SK-N-DZ (cell line): ENCODE measurements at places on chromosomes 2 and 18.

- DNase-seq, result no peak
These were observed 51.3 kb upstream of the SLC14A1 start for GRCh38 chr18:45672637-45673036.

- no peak for DNase-seq
These were observed 7.7 kb downstream of the WNT10A start for GRCh38 chr2:218888341-218888740.

DNA sequence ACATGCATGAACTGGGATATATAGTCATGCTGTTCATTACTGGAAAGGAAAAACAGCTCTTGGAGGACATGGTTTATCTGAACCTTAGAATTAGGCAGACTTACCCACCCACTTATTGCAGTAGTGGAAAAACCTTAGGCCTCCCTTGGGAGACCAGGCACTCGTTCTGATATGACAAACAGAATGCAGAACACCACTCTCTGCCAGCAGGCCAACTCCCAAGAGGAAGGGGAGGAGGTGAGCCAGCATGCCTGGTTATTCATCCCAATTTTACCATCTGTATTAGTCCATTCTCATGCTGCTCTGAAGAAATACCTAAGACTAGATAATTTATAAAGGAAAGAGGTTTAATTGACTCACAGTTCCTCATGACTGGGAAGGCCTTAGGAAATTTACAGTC, 17.5 kb downstream of the C18orf63 start:
- DNase-seq, result no peak

- DNase-seq, result peak; percentile 76
These were observed 747.0 kb downstream of the BCL11A start for GRCh38 chr2:59806486-59806885.

GRCh38 chr2:147913701-147914480, 69.1 kb downstream of the ACVR2A start:
- DNase-seq, result no peak

DNA sequence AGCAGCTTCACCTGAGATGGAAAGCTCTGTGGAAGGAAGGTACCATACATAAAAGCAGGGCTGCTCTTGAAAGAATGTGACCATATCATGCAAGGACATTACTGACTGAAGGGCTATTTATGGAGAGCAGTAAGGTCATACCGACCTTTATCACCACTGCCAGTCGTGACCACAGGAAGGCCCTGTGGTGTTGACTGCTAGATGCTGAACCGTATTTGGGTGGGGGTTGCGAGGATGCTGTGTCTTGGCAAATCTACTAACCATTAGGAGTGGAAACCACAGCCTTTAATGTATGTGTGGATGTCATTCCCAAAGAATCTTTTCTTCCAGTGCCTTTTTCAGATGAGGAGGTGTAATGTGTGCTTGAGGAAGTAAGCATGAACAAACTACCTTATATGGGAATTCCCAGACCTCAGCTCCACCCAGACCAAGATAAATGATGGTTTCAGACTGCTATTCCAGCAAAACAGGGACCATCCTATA, 60.8 kb downstream of the LIMS1 start:
- DNase-seq, result no peak

- no peak for DNase-seq
These were observed 11.4 kb upstream of the MAP3K20 start for GRCh38 chr2:173064151-173064805.

DNA sequence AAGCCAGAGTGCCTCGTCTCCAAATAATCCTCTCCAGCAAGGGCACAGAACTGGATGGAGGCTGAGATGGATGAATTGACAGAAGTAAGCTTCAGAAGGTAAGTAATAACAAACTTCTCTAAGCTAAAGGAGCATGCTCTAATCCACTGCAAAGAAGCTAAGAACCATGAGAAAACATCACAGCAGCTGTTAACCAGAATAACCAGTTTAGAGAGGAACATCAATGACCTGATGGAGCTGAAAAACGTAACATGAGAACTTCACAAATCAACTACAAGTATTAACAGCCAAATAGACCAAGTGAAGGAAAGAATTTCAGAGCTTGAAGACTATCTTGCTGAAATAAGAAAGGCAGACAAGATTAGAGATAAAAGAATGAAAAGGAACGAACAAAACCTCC, 32.3 kb downstream of the WDPCP start:
- DNase-seq, result no peak

- no peak for DNase-seq
These were observed 243.5 kb upstream of the SALL3 start for GRCh38 chr18:78736015-78736690.

DNA sequence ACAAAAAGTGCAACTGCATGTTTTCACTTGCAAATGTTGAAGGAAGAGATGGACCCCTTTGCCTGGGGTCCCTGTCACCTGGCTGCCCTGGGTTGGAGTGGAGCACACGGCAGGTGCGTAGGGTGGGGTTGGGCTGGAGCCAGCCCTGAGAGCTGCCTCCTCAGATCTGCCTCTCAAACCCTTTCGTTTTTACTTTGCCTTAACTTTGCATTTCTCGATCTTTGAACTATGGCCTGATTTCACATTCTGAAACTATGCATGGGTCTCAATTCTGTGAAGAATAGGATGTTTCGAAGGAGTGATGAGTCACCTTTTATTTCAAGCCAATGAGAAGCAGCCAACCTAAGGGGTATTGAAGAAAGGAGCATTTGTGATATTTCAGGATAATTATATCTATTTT, 132.8 kb downstream of the ACOXL start:
- DNase-seq, result no peak

DNA sequence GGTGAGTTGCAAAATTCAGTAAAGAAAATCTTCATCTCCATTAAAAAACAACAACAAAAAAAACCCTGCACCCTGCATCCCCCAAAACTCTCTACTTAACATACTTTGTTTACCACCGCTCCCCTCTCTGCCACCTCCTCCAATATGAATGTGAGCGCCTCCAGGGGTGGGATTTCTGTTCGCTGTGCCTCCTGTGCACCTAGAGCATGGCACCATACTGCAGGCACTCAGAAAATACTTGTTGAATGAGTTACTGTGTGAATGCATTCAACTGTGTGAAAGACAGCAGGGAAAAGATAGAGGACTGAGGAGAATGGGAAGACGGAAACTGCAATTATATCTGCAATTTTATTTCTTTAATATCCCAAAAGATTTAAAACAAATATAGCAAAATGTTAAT, 4.5 kb downstream of the CEBPZ start:
- no peak for DNase-seq

DNA sequence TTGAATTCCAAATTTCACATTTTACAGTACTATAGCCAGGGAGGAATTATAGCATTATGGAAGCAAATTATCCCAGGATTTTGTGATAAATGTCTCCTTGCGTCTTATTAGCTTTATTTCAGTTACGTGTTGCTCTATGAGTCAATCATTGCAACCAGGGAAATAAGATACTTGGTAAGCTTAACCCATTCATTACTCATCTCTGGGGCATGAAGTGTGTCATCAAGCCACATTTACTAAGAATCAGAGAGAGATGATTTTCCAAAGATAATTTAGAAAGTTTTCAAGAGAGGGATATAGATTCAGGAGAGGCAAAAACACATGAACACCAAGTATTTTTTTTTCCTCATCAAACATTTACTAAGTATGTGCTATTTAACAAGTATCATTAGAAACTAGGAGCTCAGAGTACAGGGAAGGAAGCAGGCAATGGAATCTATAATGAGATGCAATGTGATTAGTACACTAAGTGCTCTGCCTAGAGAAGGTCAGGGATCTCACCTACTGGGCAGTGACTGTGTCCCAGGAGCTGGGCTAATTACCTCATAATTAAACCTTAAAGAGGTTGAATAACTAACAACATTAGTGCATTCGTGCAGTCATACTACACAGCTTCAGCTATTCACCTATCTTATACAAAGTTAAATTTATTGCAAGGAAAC, 217.8 kb upstream of the NXPH2 start:
- no peak for DNase-seq

DNA sequence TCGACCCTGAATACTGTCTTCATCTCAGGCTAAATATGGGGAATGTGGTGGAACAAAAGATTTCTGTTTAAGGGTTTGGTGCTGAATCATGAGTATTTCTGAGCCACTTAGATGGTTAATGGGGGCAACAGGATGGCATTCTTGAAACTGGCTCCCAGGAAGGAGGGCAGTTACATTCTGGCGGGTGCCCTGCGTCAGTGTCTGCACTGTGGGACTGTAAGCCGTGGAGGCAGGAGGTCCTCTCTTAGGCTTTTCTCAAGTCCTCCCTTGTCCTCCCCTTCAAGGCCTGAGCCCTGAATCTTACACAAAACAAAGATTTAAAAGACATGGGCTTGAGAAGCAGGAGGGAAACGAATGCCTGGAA, 45.7 kb downstream of the PSD4 start:
- DNase-seq, result no peak

DNA sequence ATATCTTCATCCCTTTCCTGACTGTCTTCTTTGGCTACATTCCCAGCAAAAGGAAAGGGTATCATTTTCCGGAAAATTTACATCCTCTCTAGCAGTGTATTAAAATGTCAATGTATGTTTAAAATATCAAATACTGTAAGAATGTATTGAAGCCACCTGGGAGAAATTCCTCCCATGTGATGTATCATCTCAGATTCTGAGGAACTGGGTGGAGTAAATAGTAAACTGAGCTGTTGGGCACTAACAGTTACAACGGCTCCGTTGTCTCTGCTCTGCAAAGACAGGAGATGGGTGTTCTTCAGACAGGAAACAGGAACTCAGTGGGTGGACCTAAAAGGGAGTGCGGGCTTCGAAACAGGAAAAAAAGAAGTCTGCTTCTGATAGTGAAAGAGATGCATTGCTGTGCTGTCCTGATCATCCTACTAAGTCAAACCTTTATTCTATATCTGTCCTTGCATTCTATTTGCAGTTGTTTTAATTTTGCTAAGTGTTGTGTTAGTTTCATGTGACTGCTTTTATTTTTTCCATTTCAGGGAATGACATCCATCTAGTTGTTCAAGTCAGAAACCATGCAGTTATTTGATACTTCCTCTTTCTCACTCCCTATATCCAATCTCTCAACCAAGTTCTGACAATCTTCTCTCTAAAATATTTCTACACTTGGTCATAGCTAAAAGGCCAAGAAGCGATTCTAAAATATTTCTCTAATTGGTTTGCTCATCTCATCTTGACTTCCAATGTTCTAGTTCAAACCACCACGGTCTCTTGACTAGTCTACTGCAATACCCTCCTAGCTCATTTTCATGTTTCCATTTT, 19.4 kb downstream of the DOK1 start:
- DNase-seq, result no peak

- no peak for DNase-seq
These were observed 100.1 kb upstream of the KLF7 start for GRCh38 chr2:207265869-207266268.

DNA sequence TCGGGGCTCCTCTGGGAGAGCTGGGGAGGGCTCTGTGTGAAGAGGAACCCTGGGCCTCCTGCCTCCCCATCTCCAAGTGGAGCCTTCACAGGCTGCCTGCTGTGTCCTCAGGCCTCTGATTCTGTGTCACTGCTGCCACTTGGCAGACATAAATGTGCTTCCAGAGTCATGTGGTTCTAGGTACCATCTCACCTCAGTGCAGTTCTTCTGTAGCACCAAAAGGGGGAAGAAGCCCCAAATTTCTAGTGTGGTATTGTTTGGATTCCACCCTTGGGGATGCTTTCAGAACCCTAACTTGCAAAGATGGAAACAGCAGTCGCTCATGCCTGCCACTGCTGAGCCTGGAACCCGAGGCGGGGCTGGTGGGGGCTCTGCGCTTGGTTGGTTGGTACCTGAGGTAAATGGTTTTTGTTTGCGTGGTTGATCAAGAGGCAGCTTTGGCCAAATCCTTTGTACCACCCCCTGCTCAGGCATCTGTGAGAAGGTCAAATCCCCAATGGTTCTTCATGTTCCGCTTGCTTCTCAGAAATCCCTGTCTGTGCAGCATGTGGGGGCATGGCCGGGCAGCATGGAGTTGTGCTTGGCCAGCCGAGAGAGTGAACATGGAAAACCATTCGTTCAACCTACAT, 27.5 kb downstream of the COA5 start:
- DNase-seq, result no peak

DNA sequence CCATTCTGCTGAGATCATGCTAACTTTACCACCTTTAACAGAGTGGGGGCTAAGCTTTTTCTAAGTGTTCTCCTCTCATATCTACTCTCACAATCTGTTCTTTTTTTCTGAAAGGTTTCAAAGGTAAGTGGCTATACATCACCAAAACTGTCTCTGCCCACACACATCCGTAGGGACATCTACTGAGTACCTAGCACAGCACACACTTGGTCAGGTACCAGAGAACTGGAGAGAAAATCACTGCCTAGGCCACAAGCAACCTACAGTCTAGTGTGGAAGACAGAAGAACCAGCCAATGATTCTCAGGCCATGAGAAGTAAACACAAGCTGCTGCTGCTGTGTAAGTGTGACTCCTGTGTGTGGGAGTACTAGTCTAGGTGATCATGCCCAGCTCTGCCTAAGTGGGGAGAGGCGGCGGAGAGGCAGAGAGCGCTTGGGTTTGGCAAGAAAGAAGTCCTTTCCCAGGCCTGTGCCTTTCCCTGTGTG, 176.1 kb upstream of the ZFP36L2 start:
- DNase-seq, result no peak

GRCh38 chr18:3577281-3577855, 127.4 kb downstream of the TGIF1 start:
- no peak for DNase-seq

- no peak for DNase-seq
These were observed 2.0 kb downstream of the GDF7 start for GRCh38 chr2:20668871-20669475.

- DNase-seq, result peak; percentile 52
These were observed 76.9 kb upstream of the GCFC2 start for GRCh38 chr2:75787532-75788132.

- DNase-seq, result no peak
These were observed 219.3 kb upstream of the APCDD1 start for GRCh38 chr18:10234912-10235660.

- DNase-seq, result no peak
These were observed 249.1 kb downstream of the ATAD2B start for GRCh38 chr2:23677836-23678235.

DNA sequence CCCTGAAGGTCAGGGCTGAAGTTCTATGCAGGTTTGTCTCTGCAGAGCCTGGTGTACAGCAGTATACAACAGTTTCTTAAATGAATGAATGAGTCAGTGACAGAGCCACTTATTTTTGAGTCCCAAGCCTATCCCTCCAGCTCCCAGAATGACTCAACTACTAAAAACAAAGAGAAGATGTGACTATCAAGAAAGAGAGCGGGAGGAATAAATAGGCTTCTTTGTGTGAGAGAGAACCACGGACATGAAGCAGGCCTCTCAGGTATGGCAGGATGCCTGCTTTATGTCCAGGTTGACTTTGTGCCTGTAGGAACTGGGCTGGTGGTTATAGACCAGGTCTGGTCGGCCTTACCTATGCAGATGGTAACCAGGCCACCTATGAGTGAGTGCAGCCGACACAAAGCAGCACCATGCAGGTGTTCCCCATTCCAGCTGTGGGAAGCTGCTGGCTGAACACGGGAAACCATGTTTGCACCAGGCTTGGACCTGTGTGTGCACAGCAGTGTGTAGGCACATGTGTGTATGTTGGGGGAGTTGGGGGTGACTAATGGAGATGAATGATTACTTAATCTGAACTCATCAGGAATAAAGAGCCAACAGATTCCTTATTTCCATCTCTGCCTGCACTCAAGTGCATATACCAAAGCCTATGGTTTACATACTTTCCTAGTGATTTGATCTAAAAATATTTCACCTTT, 171.0 kb downstream of the OSR1 start:
- DNase-seq, result no peak
